ENCODE measurements at places on chromosomes 3 and 15.

DNA sequence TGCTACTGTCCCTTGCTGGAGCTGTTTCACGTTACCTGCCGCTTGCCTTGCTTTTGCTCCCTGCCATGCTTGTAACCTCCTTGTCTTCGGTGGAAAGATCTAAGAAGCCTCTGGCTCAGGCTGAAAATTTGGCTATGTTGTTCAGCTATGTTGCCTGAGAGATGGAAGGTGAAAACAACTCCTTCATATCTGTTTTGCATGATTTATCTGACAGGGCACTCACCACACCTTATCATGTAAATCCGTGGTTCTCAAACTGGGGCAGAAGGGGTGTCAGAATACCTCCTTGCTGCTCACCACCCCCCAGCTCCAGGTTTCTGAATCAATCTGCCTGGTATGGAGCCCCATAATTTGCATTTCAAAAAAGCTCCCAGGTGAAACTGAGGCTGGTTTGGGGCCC, 6.5 kb upstream of the CORO2B start:
- no peak for DNase-seq

GRCh38 chr3:12948891-12949711, 107.7 kb upstream of the RPL32 start:
- DNase-seq: no peak

DNA sequence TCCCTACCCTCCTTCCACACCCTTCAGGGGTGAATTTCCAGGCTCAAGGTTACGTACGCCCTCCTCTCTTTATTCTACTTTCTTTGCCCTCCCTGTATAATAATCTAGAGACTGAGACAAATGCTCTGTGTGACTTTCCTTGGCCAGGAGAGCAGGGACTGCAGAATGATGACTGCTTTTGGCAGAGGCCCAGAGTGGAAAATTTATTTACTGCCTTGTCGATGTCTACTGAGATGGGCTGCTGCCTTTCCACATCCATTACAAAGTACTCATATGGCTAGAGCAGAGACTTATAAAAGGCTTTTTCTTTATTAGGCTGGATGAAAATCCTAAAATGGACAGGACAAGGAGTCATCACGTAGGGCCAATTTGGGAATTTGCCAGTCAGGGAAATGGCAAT, 576.2 kb downstream of the TUSC7 start:
- DNase-seq: no peak

DNA sequence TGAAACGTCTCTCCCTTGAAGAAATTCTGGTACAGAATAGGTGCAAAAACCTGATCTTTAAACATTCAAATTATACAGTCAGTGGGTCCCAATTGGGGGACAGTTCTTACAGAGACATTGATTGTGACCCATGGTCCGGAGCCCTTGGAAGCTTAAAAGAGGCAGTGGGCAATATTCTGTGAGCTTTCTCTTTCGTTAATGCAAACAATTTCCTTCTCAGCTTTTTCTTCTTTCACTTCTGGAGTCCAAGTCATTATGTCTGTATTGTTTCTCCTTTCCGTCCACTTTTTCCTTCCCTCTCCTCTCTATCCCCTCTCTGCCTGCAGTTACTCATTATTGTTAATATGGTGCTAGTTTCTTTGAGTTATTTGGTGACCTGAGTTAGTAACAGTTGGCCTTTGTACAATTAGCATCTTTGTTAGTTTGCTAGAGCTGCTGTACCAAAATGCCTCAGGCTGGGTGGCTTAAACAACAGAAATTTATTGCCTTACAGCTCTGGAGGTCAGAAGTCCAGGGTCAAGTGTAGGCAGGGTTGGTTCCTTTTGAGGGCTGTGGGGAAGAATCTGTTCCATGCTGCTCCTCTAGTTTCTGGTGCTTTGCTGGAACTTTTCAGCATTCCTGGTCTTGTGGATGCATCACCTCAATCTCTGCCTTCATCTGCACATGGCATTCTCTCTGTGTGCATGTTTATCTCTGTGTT, 102.6 kb downstream of the GMPS start:
- DNase-seq: no peak

- no peak for DNase-seq
These were observed 31.5 kb upstream of the MINDY4B start for GRCh38 chr3:150936693-150937092.

GRCh38 chr15:89486726-89487050, 9.7 kb downstream of the RHCG start:
- DNase-seq: no peak

DNA sequence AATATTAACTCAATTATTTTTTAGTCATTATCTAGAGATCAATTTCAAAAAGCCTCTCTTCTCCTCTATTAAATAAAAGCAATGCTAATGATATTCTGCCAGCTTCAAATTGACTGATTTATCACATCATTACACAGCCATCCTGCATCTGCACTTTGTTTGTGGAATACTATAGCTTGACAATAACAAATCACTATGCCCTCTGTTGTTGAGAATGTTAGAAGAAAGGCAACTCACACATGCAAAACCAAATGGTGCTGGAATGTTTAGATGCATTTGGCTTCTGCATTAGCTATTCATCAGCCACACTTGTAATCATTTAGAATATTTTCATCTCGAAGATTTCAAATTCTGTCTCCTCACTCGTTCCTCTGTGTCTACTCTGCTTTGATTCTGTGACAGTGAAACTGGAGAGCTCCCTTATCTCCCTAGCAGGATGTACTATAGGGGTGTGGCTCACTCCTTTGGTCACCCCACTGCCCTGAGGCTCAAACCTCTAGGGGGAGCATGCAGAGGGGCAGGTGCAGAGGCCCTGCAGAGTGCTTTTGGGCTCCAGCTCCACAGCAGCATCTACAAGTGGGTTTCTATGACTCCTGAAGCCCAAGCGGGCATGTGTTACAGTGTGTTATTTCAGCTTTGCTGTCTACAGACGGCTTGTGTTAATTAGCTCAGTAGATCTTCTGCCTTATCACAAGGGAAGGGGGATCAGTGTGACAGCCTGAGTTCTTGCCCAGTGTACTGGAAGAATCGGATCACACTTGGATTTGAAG, 454.1 kb upstream of the BCHE start:
- no peak for DNase-seq

GRCh38 chr3:193874997-193875593, 260.9 kb upstream of the HES1 start:
- no peak for DNase-seq

DNA sequence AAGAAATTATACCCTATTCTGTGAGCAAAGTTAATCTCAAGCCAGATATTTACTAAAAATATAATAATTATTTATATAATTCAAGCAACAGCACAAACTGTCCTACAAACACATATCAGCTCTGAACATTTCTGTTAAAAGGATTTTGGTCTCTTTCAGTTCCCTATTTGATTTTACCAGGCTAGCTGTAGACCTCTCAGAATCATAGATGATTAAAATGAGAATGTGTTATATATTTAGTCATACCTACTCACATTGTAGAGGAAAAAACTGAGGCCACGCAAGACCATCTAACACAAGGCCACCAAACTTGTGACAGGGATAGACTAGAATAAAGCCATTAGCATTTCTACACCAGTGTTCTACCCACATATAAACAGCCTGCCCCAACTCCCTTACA, 28.5 kb downstream of the ACKR4 start:
- DNase-seq: no peak
